ENCODE measurements at places on chromosomes 3 and 15. TPM values are rescaled to one million over a fixed set of nuclear protein-coding genes. Genes with fewer than 3 reads are reported as not detected.

- peak; percentile 64 for DNase-seq
Observed at GRCh38 chr3:25820366-25820765, 30.5 kb downstream of the OXSM start.

DNA sequence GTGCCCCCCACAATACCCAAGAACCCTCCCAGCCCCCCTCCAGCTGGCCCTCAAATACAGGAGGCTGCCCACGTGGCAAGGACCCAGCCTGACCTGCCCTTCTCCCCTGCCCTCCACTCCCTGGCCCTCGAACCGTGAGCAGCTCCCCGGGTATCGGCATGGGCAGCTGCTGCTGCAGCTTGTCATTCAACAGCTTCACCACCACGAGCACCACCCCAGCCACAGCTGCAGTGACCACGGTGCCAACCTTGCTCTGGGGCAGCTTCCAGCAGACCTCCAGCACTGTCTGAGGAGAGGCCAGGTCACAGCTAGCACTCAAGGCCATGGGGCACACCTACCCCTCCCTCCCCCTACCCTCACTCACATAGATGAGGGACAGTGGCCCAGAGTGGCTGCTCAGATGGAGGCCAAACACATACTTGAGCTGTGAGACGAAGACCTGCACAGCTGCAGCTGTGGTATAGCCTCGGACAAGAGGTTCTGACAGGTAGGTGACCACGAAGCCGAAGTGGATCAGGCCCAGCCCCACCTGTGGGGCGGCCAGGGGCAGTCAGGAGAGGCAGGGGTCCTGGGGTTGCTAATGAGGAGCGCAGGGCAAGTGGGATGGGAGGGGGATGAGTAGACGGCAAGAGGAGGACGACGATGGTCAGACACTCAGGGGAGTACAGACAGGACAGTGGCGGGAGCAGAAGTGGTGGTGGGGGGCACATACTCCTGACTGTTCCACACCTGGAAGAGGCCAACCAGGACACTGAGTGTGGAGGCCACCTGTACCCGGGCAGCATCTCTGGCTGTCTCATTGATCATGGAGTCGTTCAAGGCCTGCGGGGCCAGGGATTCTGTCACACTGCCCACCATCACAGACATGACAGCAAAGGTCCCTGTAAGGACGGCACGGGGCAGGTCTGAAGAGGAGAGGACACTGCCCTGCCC, 3.5 kb downstream of the SLC26A6 start:
- no peak for DNase-seq

DNA sequence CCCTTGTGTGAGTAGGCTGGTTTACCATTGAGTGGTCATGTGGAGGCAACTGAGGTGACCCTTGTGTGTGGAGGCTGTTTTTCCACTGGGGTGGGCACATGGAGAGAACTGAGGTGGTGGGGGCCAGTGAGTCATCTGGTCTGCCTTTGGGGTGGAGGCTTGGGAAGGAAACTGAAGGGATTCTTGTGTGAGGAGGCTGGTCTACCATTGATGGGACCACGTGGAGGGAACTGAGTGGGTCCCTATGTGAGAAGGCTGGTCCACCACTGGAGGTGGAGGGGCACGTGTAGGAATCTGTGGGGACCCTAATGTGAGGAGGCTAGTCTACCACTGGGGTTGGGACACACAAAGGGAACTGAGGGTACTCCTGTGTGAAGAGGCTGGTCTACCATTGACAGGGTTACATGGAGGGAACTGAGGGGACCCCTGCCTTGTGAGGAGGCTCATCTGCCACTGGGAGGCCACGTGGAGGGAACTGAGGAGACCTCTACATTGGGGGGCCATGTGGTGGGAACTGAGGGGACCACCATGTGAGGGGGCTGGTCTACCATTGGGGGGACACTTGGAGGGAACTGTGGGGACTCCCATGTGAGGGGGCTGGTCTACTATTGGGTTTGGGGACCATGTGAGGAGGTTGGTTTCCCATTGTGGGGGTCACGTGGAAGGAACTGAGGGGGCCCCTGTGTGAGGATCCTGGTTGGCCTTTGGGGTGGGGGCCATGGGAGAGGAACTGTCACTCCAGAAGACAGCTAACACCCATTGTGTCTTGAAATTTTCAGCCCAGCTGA, 164.5 kb downstream of the WNT7A start:
- DNase-seq, result no peak

- no peak for DNase-seq
Observed at GRCh38 chr3:15277861-15278500, 54.4 kb downstream of the SH3BP5 start.

GRCh38 chr3:55897573-55898224, 410.6 kb upstream of the WNT5A start:
- peak; percentile 35 for DNase-seq

- no peak for DNase-seq
Observed at GRCh38 chr15:66097151-66098021, 156.2 kb downstream of the MEGF11 start.

ADPRH gene
- 5.2 TPM for polyA plus RNA-seq

CCNB2 gene
- 0.26 TPM for polyA plus RNA-seq
